ENCODE measurements at places on chromosomes 11 and 22. TPM values are rescaled to one million over a fixed set of nuclear protein-coding genes. Genes with fewer than 3 reads are reported as not detected.

- peak; percentile 97 for DNase-seq
- peak overlapping the region; percentile 20 for H3K4me3 ChIP-seq
- H3K27ac ChIP-seq, result peak overlapping the region; percentile 95
- H3K4me1 ChIP-seq, result peaks cover 54% of the 10 kb centered on the region
These were observed 43.7 kb downstream of the MED15 start for GRCh38 chr22:20550851-20551744.

- DNase-seq, result peak; percentile 80
- H3K4me3 ChIP-seq, result peak overlapping the region; percentile 99
- H3K36me3 ChIP-seq, result no peaks in the 10 kb centered on the region
- no peaks in the 10 kb centered on the region for H3K27me3 ChIP-seq
- peaks cover 22% of the 10 kb centered on the region for H3K4me1 ChIP-seq
- peak overlapping the region; percentile 81 for H3K27ac ChIP-seq
These were observed 935 bp downstream of the QSER1 start for GRCh38 chr11:32893343-32894148.

The ALDH3B1 gene
- 70.7 TPM for total RNA-seq

DNA sequence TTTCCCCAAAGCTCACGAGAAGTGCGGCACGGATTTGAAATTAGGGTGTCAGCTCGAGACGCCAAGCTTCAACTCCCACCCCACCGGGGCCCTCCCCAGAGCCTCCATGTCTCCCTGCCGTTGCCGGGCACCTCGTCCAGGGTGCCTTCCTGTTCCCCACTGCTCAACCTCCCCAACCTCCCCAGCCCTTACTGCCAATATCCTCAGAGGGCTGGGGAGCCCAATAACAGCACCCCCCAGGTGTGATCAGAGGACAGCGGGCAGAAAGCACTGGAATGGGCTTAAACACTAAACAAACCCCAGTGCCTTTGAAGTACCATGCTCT lies 1336.4 kb downstream of the TBC1D22A start:
- H3K27ac ChIP-seq, result no peak overlapping the region
- H3K36me3 ChIP-seq, result no peaks in the 10 kb centered on the region
- H3K4me3 ChIP-seq, result no peak overlapping the region
- no peaks in the 10 kb centered on the region for H3K4me1 ChIP-seq
- DNase-seq, result no peak

- peaks cover 6% of the 10 kb centered on the region for H3K4me1 ChIP-seq
- H3K27me3 ChIP-seq, result no peaks in the 10 kb centered on the region
- no peak for DNase-seq
- no peak overlapping the region for H3K4me3 ChIP-seq
- H3K27ac ChIP-seq, result no peak overlapping the region
- peaks cover 3% of the 10 kb centered on the region for H3K36me3 ChIP-seq
These were observed 78.0 kb upstream of the SUSD2 start for GRCh38 chr22:24103301-24103700.

DNA sequence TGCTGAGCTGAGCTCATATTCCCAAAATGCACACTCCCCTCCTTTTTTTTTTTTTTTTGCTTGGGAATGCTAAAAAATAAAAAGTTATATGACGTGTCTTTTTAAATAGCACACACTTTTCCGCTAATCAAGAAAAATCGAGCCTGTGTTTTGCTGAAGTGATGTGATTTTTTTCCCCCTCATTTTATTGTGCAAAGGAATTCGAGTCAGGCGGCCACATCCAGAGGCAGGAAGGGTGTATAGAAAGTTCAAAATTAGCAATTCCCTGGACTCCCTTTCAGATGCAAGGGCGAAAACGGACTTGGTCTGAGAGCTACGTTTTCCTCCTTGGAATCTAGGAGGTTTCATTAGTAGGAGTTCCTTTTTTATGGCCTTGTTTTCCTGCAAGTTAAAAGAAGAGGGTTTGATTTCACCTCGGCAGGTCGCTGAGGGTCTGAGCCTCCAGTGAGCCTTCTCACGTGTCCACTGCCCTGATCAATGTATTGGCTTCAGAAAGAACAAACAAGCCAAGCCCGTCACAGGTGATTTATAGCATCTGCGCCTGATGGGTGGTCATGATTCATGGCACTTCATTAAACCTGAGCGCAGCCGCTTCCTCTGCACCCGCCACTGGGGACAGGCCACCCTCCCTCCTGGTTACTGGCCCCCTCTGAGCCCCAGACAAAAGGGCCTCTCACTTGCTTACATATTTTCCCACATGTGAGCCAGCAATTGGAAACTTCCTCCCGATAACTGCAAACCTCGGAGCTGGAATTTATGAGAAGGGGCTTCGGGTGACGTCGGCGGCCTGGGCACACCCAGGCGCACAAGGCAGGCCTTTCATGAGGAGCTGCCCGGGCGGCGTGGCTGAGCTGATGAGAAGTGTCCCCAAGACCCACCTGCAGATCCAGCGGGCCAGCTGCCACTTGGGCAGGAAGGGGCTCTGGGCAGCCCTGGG lies 64.4 kb upstream of the LINC01488 start:
- H3K4me1 ChIP-seq, result peaks cover 13% of the 10 kb centered on the region
- H3K4me3 ChIP-seq, result no peak overlapping the region
- DNase-seq, result no peak
- no peak overlapping the region for H3K27ac ChIP-seq

- no peak overlapping the region for H3K4me3 ChIP-seq
- no peak overlapping the region for H3K27ac ChIP-seq
- H3K27me3 ChIP-seq, result no peaks in the 10 kb centered on the region
- H3K4me1 ChIP-seq, result no peaks in the 10 kb centered on the region
- peaks cover 44% of the 10 kb centered on the region for H3K36me3 ChIP-seq
These were observed 24.3 kb upstream of the HIKESHI start for GRCh38 chr11:86277741-86278140.

The DEFB131B gene
- not detected for total RNA-seq

- H3K27ac ChIP-seq, result 0 out of 2 replicates have a peak overlapping the region, but pooled peaks have one; percentile 25
- H3K36me3 ChIP-seq, result no peaks in the 10 kb centered on the region
- H3K4me1 ChIP-seq, result peaks cover 16% of the 10 kb centered on the region
- H3K4me3 ChIP-seq, result no peak overlapping the region
- DNase-seq, result peak; percentile 70
These were observed 10.0 kb upstream of the CCDC83 start for GRCh38 chr11:85845124-85845631.
